Stimulated activated CD8-positive, alpha-beta memory T cell treated with anti-CD3 and anti-CD28 coated beads, Interleukin-12 subunit alpha, Interleukin-12 subunit beta, amount 100 ng/mL, for 4 hours (primary cell): ENCODE measurements at places on chromosomes 7 and 10.

- no peak for DNase-seq
Observed at GRCh38 chr10:46018453-46019176, 11.8 kb downstream of the NCOA4 start.

- no peak for DNase-seq
Observed at GRCh38 chr7:121167971-121168370, 160.8 kb upstream of the WNT16 start.

DNA sequence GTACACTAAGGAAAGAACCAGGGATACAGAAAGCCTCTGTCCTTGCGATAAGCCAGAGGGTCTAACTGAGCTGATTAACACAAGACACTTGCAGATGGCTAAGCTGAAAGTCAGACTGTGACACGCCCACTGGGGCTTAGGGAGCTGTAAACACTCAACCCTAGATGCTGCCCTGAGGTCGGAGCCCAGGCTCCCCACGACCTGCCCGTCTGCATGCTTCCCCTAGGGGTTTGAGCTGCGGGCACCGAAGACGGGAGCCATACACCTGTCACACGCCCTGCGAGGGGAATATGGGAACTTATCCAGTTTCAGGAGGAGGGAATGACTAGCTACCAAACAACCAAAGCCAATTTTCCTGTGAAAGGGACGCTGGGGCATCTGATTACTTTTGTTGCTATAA is 96.0 kb downstream of the HTR5A start:
- no peak for DNase-seq

DNA sequence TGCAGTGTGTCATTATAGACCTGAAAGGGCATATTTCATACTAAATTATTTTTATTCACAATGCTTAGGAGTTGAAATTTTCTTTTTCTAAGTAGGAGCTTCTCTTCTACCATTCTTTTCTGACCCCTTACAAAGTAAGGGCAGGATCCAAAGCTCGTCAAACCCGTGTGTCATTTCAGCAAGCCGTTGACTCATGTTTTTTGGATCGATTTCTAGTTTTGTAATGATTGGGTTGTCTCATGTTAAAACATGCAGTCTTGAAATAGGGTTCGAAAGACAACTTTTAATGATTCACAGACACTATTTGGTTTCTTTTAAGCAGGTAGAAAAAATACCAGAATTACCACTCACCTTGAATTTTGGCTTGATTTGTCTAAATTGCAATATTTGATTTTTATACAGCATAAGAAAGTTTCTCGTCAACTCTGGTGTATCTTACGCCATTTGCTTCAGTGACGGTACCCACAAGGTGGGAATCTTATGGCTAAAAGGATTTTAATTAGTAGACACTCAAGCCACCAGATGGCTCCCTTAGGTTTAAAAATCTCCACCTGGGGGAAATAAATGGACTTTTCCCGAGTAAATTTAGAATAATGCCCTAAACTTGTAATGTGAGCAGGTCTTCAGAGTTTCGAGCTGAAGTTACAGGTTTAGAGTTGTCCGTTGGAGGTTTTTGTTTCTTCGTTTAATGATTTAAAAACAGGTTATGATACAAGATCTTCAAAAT is 283.4 kb downstream of the CCDC3 start:
- no peak for DNase-seq

DNA sequence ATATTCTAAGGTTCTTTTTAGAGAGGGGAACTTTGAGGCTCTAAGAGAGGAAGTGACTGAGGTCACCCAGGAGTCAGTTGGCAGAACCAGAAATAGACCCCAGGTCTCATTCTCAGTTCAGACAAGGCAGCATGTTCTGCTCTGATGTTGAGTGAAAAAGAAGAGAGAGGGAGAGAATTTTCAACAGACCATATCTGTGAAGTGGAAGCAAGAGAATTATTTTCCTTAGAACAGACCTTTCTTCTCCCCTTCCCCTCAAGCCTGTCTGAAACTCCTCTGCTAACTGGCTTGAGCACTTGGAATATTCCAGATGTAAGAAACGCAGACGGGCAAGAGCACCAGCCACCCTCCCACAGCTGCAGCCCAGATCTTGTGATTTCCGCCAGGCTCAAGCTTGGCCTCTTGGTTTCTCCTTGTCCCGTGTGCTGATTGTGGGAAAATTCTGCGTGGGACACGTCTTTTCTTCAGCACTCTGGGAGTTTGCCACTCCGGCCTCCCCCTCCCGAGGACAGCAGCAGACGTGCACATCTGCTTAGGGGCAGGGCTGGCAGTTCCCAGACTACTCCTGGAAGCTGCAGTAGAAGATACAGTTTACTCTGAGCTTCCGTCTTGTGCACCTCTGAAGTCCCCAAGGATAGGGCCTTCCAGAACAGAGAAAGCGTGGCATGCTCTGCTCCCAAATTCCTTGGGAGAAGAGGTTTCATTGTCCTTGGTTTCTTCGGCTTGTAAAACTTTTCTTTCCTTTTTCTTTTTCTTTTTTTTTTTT is 22.7 kb upstream of the IKZF1 start:
- no peak for DNase-seq

DNA sequence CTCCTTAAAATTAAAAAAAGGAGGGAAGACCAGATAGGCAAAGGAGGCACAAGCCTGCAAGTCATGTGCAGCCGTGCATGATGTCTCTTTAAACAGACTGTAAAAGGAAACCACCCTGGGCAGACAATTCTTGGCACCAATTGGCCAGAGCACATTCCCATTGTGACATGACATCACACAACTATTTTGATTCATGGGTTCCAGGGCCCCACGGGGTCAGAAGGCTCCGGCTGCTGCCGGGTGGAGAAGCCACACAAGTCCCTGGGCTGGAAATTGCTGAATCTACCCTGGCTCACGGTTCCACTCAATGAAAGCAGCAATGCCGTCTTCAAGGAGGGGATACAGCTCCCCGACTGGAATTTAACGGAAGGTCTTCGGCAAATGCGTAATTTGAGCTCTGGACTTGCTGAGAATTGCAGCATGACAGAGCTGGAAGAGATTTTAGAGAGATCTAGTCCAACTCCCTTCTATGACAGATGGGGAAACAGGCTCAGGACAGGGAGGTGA is 140.5 kb downstream of the PRKAG2 start:
- no peak for DNase-seq

GRCh38 chr7:70657989-70658632 is 473.8 kb upstream of the GALNT17 start:
- no peak for DNase-seq

DNA sequence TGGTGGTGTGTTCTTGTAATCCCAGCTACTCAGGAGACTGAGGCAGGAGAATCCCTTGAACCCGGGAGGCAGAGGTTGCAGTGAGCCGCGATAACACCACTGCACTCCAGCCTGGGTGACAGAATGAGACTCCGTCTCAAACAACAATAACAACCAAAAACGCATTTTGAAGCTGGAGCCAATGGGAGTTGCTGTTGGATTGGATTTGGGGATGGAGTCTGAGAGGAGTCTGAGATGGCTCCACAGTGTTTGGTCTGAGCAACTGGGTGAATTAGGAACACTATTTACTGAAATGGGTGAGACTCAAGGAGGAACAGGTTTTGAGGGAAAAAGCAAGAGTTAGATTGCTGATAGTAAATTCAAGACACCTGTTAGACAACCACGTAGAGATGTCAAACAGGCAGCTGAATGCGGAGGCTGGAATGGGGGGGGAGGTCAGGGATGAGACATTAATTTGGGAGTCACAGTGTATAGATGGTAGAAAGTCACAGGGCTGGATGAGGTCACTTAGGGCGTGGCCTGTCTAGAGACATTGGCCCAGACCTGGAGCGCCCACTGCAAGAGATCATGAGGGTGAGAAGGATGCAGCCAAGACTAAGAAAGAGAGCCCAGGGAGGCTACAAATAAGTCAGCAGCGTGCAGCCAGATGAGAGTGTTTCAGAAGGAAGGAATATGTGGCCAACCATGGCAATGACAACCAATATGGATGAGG is 56.4 kb downstream of the CYCS start:
- no peak for DNase-seq
